ENCODE measurements at places on chromosomes 13 and 19.

GRCh38 chr13:38421590-38422560 is 72.2 kb downstream of the UFM1 start:
- DNase-seq = no peak

DNA sequence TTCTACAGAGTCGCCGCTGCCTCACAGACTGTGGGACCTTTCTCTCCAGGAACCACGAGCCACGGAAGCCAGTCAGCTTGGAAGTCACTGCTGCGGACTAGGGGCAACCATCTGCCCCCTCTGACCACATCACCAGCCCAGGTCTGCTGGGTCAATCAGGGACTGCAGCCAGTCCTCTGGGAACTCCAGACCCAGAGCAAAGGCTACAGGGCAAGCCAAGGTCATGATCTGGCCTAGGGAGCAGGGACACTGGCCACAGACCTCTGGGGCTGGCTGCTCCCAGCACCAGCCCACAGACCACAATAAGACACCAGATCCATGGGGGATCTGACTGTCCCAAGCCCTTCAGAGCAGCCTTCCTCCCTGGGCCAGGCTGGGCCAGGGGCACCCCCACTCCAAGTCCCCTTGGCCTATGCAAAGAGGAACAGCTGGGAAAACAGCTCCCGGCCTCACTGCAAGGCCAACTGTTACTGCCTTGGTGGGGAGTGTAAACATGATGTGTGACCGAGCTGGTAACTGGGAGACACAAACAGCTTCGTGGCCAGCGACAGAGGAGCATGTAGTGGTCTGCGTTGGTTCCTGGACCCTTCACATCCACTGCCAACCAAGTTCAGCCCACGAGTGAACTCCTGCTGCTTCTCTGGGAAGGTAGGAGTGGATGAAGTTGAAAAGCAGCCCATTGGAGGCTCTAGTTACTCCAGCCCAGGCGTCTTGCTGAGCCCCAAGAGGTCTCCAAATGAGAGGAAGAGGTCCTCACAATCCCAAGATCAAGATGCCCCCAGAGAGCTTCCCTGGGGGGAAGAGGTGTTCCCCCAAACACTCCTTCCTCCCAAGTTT is 1.5 kb downstream of the AKT2 start:
- no peak for DNase-seq

DNA sequence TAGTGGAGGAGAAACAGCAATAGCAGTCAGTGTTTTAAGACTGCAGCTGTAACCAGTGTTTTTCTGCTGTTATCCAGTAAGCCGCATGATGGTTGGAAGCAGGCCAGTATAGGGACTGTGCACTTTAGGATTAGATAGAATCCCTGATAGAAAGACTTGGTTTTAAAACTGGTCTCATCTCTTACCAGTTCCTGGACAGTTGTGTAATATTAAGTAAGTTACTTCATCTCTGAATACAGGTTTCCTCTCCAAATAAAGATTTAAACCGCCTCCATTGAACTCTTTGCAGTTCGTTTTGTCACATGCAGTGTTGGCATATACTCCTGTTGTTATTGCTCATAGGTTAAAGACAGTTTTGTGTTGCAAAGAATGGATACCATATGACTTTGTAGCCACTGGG is 25.6 kb downstream of the URI1 start:
- DNase-seq = no peak

- no peak for DNase-seq
These were observed 158.9 kb upstream of the SGCG start for GRCh38 chr13:23021906-23022305.

DNA sequence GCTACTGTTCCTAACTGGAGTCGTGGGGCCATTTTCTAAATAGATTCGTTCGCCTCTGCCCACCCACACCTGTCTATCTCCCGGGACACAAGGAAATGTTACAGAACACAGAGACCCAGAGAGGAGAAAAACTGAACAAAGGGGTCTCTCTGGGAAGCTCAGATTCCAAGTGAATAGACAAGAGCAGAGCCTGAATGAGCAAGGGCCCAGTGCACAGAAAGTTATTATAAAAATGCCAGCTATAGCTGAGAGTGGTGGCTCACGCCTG is 27.2 kb upstream of the FEM1A start:
- DNase-seq = no peak

- DNase-seq = no peak
These were observed 43.5 kb downstream of the CCL25 start for GRCh38 chr19:8096071-8096470.

- DNase-seq = peak; percentile 59
These were observed 492 bp downstream of the TMEM147 start for GRCh38 chr19:35545855-35546381.

DNA sequence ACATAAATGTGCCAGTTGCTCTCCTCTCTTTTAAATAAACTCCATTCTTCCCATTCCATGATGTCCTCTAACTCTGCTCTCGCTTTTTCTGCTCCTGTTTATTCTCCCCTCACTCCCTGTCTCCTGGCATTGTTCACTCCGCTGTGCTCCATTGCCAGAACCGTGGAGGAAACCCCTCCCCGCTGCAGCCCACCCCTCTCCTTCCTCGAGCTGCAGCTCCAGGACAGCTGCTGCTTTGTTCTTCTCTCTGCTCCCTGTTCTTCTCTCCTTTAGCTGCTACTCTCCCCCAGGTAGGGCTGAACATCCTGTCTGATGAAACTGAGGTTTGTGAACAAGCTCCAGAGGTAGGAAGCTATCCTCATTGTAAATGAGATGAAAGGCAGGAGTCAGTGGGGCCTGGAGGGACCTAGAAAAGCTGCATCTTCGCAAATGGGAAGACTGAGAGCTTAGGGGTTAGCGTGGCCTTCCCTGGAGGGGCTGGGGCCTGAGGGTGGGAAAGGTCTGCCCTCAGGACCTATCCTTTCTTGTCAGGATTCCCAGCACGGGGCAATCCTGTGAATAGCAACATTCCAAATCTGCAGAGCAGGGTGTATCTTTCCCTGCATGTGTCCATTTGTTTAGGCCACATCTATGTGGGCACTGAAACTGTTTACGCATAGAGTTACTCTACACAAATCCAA is 243.7 kb downstream of the DNAJC15 start:
- no peak for DNase-seq

- no peak for DNase-seq
These were observed 60.2 kb downstream of the ZIC5 start for GRCh38 chr13:99911069-99911964.

GRCh38 chr19:50794074-50794875 is 4.1 kb downstream of the ACP4 start:
- DNase-seq = no peak

DNA sequence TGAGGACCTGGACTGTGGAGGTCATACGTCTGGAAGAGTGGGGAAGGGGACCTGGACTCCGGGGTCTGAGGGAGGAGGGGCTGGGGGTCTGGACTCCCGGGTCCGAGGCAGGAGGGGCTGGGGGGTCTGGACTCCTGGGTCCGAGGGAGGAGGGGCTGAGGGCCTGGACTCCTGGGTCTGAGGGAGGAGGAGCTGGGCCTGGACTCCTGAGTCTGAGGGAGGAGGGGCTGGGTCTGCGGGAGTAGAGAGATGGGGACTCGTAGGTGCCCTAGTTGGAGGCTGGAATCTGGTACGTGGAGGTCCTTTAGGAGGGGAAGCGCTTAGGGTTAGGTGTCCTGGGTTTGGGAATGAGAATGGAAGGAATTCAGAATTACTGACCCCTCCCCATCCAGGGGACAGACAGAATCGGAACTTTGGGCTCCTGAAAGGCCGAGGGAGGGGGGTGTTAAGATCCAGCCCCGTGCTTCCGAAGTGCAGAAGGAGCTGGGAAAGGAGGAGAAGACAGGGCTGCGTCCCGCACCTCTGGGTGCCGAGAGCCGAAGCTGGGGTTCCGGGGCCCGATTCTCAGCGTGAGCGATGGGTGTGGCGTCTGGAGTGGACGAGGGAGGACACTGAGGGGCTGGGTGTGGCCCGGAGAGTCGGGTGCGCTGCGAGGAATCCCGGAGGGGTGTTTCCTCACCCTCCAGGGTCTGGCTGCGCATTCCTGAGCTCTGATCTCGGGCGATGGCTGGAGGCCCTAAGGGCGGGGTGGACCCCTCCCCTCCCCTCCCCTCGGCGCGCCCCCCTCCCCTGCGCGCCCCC is 608 bp downstream of the MYADM start:
- no peak for DNase-seq

GRCh38 chr13:107339209-107339608 is 771.3 kb upstream of the ARGLU1 start:
- no peak for DNase-seq

- DNase-seq = no peak
These were observed 37.6 kb downstream of the ZNF493 start for GRCh38 chr19:21434516-21434915.

DNA sequence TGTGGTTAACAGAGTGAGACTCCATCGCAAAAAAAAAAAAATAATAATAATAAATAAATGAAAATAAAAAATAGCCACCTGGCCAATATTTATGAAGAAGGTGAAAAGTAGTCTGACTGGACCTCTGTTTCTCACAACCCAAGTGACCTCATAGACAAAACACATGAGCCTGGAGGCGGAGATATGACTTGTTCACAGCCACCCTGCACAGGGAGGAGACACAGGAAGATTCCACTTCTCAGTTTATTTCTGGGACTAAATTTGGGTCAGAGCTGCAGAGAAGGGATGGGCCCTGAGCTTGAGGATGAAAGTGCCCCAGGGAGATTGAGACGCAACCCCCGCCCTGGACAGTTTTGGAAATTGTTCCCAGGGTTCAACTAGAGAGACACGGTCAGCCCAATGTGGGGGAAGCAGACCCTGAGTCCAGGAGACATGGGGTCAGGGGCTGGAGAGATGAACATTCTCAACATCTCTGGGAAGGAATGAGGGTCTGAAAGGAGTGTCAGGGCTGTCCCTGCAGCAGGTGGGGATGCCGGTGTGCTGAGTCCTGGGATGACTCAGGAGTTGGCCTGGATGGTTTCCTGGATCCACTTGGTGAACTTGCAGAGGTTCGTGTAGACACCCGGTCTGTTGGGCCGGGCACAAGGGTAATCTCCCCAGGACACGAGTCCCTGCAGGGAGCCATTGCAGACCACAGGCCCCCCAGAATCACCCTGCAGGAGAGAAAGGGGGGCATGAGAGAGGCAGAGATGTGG is 9.6 kb downstream of the KLK5 start:
- DNase-seq = no peak

- DNase-seq = no peak
These were observed 5.8 kb upstream of the C19orf84 start for GRCh38 chr19:51396175-51396574.

DNA sequence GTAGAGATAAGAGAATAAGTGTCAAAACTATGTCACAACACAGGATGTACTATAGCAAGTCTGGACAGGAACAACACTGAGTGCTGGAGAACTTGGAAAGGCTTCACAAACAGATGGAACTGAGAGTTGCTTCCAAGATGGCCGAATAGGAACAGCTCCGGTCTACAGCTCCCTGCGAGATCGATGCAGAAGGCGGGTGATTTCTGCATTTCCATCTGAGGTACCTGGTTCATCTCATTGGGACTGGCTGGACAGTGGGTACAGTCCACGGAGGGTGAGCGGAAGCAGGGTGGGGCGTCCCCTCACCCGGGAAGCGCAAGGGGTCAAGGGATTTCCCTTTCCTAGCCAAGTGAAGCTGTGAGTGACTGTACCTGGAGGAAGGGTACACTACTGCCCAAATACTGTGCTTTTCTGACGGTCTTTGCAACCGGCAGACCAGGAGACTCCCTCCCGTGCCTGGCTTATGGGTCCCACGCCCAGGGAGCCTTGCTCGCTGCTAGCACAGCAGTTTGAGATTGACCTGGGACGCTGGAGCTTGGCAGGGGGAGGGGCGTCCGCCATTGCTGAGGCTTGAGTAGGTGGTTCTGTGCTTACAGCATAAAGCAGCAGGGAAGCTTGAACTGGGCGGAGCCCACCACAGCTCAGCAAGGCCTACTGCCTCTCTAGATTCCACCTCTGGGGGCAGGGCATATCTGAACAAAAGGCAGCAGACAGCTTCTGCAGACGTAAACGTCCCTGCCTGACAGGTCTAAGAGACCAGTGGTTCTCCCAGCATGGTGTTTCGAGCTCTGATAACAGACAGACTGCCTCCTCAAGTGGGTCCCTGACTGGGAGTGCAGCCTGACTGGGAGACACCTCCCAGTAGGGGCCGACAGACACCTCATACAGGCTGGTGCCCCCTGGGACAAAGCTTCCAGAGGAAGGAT is 46.0 kb downstream of the USP12 start:
- no peak for DNase-seq

- DNase-seq = no peak
These were observed 230.9 kb downstream of the TEX29 start for GRCh38 chr13:111551204-111551820.

DNA sequence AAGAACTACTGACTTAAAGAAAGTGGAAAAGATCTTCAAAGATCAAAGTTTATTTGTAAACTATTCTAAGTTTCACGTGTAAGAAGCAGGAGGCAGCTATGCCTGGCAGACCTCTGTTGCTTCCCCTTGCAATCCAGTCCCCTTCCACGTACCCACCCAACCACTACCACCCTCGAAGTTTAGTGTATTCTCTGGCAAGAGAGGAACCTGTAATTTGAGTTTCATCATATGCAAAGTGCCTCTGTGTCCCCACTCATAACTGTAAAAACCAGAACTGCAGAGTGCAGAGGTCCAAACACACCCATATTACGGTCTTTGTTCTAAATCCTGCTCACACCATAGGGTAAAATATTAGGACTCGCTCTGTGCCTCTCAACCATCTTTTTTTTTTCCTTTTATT is 75.8 kb upstream of the FRY start:
- no peak for DNase-seq

DNA sequence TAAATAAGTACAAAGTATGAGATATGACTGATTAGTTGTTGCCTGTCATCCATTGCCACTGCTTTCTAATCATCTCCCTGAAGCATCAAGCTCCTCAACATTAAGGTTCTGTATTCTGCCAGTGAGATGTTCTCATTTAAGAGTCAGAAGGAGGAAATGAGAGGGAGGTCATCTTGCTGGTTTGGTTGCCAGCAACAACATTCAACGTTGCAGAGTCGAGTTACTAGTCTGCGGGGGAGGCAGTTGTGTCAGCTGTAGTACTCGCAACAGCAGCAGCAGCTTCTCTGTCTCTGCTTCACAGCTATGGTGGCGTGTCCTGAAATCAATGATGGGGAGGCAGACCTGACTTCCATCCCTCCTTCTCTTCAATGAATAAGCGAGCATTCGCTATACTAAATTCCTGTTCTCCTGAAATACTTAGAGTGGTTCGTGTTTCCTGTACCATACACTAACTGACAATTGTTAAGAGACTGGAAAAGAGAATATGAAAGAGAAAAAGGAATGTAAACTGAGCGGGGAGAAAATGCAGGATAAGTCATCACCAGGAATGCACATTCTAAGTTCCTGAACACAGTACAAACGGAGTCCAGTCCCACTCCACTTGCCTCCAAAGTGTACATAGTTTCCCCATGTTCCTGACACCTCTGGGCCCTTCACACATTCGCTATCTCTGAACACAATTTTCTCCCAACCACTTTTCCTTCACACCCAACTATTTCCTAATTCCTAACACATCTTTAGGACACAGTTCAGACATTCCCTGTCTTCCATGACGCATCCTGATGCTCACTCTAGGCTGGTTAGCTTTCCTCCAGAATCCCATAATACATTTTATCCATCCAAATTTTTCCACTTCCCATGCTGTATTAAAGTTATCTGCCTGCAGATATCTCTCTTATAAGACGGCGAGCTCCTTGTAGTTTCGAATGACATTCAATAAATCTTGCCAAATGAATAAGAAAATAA is 263.0 kb downstream of the KLF12 start:
- DNase-seq = no peak
